SHP77 (cell line): ENCODE measurements at places on chromosomes 1 and 21.

DNA sequence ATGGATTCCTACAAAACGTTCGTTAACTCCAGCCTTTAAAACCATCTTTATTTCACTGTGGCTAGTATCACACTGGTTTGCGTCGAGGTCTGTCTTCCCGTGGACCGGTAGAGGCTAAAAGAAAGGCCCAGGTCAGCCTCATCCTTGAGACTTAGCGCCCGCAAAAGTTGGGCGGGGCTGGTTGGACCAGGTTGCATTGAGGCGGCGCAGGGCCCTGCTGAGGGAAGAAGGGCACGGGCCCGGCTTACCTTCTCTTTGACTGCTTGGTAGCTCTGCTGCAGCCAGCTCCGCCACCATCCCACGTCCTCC lies 455 bp downstream of the BSDC1 start:
- peak; percentile 40 for DNase-seq

DNA sequence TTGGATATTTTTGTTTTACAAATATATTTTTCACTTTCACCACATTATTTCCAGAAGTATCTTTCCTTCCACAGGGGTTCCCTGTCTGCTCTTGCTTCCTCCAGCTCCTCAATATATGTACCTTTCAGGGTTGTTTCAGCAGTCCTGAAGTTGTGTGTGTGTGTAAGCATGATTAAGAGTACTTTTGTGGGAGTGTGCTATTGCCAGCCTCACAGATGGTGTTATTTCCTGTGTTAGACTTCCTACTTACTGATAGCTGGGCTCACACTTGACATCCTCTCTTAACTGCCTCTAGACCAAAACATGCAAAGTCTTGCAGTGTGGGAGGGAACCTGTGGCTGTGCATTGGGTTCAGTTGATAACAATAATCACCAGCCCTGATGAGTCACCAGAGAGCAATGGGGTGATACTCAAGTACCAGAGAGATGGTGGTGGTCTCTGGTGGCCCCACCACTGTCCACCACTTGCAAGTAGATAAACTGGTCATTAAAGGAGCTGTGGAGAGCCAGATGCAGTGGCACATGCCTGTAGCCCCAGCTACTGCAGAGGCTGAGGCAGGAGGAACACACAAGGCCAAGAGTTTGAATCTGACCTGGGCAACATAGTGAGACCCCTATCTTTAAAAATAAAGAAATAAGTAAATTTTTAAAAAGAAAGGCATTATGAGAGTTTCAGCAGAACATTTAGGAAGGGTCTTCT lies 126.7 kb downstream of the NR5A2 start:
- DNase-seq = no peak

DNA sequence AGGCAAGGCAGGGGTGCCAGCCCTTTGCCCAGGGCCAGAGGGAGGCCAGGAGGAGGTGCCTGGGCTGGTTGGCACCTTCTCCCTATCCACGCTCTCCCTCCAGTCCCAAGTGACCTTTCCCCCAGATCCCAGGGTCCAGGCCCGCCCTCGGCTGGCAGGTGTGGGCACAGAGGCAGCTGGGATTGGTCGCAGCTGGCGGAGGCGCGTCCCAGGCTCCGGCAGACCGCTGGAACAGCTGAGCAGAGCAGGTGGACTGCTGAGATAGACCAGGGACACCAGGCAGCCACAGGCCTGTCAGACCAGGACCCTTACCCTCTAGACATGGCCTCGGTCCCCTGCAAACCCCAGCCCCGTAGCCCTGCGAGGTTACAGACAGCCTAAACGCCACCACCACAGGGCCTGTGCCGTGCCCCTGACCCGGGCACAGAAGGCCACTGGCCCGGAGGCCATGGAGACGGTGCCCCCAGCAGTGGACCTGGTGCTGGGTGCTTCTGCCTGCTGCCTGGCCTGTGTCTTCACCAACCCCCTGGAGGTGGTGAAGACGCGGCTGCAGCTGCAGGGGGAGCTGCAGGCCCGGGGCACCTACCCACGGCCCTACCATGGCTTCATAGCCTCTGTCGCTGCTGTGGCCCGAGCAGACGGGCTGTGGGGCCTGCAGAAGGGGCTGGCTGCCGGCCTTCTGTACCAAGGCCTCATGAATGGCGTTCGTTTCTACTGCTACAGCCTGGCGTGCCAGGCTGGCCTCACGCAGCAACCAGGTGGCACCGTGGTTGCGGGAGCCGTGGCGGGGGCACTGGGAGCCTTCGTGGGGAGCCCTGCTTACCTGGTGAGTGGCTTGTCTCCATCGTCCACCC lies at the start of gene SLC25A34:
Gene SLC25A34, plus strand, starts transcription at position 221 of the 854 bp plus-strand sequence. Its CDS starts 228 bp downstream, at position 449.
- DNase-seq = peak; percentile 81

DNA sequence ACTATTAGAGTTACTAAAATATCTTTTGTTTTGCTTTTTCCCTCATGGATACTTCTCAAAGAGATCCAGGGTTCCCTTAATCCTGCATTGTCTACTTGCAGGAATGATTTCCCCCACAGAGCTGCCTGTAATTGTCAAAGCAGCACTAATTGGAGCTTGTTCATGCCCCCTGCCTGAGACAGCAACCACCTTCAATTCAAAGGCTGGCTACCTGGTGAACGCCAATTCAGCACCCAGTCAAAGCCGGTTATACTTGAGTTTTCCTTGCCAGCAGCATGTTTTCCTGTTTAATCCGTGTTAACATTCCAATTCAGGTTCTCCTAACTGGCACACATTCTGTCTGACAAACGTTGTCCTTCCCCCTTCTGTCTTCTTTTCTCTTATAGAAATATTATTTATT lies 382.9 kb downstream of the NTNG1 start:
- no peak for DNase-seq

GRCh38 chr1:33241866-33242265 lies 14.4 kb upstream of the ZNF362 start:
- no peak for DNase-seq

GRCh38 chr1:76871355-76871974 lies 4.2 kb downstream of the ST6GALNAC5 start:
- DNase-seq = no peak

DNA sequence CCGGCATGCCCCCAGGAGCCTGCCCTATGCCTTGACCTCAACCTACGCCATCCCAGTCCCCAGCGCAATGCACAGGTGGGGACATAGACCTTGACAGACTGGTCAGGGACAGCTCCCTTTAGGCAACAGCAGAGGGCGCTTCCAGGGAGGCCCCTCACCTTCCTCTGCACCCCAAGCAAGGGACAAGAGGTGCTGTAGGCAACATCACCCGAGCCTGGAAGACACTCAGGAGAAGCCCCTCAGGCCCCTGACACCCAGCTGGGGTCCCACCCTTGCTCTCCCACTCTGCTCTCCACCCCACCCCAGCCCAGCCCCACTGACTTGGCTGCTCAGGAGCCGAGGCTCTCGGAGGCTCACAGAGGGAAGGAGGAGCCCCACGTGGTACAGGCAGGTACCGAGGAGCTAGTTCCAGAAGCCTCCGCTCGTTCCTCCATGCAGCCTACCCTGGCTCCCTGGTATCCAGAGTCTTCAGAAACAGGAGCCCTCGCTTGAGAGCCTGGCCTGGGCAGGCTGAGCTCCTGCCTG lies 2.4 kb upstream of the WNT3A start:
- peak; percentile 15 for DNase-seq

DNA sequence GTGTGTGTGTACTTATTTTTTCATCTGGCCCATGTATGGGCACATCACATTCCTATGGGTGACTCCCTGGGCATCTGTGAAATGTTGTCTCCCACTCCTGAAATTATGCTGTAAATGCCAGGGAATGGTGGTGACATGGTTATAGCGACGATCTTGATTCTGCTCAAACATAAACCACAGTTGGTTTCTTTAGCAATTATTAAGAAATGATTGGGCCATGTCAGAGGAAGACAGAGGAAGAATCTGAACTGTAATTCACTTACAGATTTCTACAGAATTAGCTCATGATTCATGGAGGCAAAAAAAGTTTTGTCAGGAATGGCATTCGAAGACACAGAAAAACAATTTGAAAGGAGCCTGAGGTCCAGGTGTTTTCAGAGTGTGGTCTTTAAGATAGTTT lies 25.8 kb upstream of the KCNE1 start:
- DNase-seq = no peak

DNA sequence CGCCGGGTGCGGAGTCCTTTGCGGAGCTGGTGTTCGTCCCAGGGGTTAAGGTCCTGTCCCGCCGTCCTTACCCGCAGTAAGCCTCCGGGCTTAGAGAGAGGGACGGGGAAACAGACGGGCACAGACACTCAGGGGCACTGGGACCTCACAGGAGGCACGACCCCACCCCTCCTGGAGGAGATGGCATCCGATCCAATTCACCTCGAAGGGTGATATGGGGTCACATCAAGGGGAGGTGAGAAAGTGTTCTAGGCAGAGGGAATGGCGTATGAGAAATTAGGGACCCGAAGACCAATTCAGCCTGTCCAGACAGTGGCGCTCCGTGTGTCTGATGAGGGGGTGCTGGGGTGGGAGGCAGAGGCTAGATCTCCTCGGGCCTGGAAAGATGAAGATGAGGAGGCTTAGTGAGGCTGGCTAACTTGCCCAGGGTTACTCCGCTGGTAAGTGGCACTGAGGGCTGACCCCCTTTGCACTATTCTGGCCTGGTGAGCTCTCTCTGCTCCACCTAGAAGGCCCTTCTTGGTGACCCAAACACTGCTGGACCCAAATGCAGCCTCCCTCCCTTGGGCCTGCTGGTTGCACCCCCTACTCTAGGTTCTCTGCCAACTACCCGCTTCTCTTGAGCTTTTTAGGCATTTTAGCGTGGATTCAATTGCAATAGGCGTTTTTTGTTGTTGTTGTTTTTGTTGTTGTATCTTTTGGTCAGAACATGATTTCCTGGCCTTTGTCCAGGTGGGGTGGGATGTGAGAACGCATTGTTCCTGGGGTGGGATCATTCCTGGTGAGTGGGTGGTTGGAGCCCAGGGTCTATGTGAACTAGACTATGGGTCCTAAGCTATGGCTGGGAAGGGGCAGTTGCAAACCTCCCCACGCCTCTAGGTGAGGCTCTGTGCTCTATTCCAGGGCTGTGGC lies 12.3 kb downstream of the BTBD19 start:
- no peak for DNase-seq

DNA sequence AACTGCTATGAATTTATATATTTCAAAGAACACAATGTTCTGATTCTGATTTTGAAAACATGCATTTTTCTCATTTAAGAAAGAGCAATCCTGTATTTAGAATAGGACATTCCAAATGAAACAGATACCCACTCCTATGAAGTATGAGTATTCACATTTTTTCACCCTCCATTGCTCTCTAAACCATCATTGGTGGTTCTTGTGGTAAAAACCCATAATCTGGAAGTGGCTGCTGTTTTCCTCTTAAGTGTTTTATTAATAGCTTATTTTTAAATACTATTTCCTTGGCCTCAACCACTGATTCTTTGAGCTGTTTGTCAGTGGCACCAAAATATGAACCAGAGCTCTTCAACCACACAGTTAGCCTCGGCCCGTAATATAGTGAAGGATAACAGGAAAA lies 60.0 kb upstream of the ADAM30 start:
- DNase-seq = no peak

- no peak for DNase-seq
Measured at GRCh38 chr1:56910441-56910985, 55.3 kb downstream of the C8B start.

GRCh38 chr1:35763201-35763600 lies 6.6 kb downstream of the CLSPN start:
- no peak for DNase-seq

DNA sequence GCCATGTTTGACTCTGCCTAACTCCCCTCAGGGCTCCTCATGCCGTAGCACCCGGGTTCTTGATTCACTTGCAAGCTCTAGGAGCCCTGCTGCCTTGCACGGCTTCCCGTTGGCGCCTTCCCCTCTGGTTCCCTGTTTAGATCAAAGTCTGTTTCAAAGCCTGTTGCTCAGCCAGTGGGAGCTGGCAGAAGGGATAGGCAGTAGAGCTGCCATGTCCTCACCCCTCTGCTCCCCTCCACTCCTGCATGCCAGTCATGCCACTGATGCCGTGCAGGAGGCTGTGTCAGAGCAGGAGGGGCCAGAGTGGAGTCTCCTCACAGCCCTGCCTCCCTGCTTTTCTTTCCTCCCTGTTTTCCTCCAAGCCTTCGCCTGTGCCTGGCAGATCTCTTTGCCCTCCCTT lies 26.5 kb downstream of the HMGCS2 start:
- DNase-seq = no peak

DNA sequence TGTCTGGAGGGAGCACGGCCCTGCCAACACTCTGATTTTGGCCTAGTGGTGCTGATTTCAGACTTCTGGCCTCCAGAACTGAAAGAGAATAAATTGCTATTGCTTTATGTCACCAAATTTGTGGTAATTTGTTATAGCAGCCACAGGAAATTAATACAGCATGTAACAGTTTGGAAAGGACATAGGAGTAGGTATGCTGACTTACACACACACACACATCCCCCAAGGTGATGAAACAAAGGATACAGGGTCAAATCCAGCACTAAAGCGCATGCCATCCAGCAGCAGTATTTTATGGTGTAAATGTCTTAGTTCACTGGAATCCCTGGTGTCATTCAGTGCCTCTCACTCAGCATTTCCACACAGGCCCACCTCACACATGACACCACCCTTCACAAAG lies 72.2 kb upstream of the MAN1A2 start:
- DNase-seq = no peak

DNA sequence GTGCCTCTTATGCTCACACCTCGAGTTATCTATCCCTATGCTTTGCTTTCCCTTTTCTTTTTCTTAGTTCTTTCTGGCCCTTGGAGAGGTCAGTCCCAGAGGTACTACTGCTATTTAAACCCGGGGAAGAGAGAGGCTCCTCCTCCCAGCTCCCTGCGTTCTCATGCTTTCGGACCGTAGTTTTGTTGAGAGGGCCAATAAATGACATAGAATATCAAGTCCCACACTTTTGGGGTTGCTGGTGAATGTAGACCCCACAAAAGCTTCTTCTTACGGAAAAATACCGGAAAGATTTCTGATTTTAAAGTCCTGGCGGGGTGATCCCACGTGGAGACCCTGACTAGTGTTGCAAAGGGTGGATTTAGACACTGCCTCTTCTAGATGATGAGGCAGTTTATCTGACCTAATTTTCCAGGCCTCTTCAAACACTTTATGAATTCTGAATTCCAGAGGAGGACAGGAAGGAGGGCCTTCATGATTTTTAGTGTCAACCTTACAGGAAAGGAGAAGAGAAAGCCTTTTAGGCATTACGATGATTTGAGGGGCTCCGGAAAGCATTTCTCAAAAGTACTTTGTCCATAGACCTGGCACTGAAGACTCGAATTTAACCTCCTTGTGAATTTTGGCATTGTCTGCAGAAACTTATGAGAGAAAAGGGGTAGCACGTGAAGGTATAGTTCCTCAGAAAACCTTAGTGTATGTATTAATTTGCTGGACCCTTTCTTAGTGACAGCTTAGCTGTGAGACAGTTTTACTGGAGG lies 694 bp downstream of the TMEM167B start:
- DNase-seq = peak; percentile 28

DNA sequence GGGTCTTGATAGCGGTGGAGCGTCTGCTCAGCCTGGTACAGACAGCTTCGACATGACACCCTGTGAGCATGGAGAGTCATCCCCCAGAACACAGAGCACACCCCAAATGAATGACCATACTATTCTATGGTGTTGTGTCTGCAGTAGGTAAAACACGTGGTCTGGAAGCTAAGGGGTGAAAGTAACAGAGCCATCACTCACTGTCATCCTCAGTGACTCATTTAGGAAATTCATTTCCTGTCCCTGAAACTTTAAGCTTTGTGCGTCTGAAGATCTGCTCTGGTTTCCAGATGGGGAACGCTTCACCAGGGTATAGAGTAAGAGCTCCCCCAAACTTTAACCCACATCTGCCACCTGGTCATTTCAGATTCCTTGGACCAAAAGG lies 94.8 kb upstream of the DISP3 start:
- no peak for DNase-seq

- DNase-seq = no peak
Measured at GRCh38 chr1:228226956-228227791, 19.3 kb downstream of the OBSCN start.

GRCh38 chr1:89945852-89946476 lies 48.9 kb upstream of the ZNF326 start:
- DNase-seq = no peak

- no peak for DNase-seq
Measured at GRCh38 chr1:7549277-7550161, 221.6 kb upstream of the VAMP3 start.
